ENCODE measurements at places on chromosomes 11 and 22.

GRCh38 chr22:26547426-26547825, 35.2 kb upstream of the TFIP11 start:
- peaks cover 32% of the 10 kb centered on the region for H3K4me1 ChIP-seq
- H3K27ac ChIP-seq = no peak overlapping the region
- H3K36me3 ChIP-seq = peaks cover 11% of the 10 kb centered on the region
- H3K4me3 ChIP-seq = no peak overlapping the region
- no peak for DNase-seq

GRCh38 chr11:77908835-77909234, 85.6 kb downstream of the INTS4 start:
- no peak overlapping the region for H3K4me3 ChIP-seq
- H3K36me3 ChIP-seq = peaks cover 62% of the 10 kb centered on the region
- no peak overlapping the region for H3K27ac ChIP-seq
- no peak for DNase-seq
- H3K4me1 ChIP-seq = no peaks in the 10 kb centered on the region
- H3K27me3 ChIP-seq = no peaks in the 10 kb centered on the region

DNA sequence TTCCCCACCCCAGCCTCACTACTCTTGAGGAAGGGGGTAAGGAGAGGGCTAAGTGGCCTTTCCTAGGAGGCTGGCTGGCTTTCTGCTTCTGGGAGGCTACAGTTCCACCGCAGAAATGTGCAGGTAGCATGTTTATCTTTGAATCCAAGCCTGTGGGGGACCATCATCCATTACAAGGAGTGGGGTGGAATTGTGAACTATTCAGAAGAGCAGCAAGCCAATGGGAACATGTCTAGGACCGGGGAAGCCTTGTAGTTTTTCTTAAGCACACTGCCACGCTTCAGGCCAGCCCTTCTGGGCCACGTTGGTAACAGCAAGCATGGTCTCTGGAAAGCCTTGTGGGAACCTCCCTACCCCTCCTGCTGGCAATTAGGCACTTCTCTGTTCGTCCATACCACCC, 100.3 kb downstream of the AMOTL1 start:
- no peaks in the 10 kb centered on the region for H3K27me3 ChIP-seq
- no peaks in the 10 kb centered on the region for H3K36me3 ChIP-seq
- no peaks in the 10 kb centered on the region for H3K4me1 ChIP-seq
- H3K4me3 ChIP-seq = no peak overlapping the region
- no peak for DNase-seq

GRCh38 chr11:78469896-78470295, 52.3 kb upstream of the GAB2 start:
- peaks cover 13% of the 10 kb centered on the region for H3K36me3 ChIP-seq
- peak overlapping the region; percentile 71 for H3K27ac ChIP-seq
- no peak for DNase-seq
- H3K4me3 ChIP-seq = no peak overlapping the region
- no peaks in the 10 kb centered on the region for H3K27me3 ChIP-seq
- peaks cover 28% of the 10 kb centered on the region for H3K4me1 ChIP-seq

DNA sequence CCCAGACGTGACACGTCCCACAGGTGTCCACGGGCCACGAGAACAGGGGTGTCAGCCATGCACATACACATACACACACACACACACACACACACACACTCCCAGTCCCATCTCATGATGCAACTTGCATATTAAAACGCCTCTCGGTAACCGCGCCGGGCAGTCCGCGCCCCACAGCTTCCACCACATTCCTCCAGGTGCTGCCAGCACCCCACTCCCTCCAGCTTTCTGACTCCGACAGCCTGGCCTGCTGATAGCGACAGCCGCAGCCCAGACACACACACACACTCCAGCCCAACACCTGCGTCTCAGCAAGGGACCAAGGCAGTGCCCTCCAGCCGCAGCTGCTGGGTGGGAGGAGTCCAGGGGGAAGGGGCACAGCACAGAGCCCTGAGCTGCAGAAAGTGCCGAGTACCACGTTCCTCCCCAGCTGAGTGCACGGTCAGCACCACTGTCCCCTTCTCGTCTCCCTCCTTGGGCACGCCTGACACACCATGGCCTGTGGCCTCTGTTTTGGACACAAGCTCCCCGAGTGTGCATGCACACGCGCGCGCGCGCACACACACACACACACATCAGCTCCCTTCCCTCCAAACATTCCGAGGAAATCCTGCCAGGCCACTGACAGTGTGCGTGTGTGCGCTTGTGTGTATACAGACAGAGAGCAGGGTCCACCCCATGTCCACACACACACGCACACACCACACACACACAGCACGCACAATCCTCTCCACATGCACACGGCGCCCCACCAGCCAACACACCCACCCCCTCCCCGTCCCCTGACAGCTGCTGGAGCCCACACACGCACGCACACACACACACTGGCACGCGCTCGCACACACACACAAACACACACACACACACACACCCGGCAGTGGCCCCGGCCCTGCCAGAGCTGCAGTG, 1.2 kb downstream of the ELFN2 start:
- no peaks in the 10 kb centered on the region for H3K36me3 ChIP-seq
- H3K27ac ChIP-seq = no peak overlapping the region
- DNase-seq = no peak
- peaks cover 70% of the 10 kb centered on the region for H3K27me3 ChIP-seq

DNA sequence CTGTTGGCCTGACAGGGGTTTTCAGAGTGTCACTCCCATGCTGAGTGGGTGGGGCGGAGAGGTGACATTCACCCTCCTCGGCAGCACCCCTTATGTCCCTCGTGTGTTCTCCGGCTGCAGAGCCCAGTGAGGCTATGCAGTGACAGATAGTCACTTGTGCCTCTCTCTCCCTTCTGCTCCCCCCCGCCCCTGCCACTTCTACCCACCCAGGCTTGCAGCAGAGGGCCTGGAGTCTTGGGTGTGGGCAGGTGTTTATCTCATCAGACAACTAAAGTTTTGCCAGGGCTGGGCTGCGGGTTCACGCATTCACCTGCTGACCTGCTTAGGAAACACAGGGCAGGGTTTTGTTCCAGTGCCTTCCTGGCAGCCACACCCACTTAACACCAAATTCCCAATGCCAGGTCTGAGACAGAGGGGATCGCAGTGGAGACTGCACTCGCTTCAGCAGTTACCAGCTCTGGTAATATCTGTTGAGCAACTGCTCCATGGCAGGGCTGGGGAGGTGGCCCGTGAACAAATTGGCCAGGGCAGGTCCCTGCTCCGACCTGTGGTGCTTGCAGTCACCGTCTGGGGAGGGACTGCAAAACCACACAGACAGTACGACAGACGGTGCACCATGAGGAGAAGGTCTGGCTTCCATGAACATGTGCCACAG, 50.5 kb upstream of the ADA2 start:
- no peak overlapping the region for H3K4me3 ChIP-seq
- no peaks in the 10 kb centered on the region for H3K36me3 ChIP-seq
- H3K27me3 ChIP-seq = no peaks in the 10 kb centered on the region
- H3K4me1 ChIP-seq = peaks cover 11% of the 10 kb centered on the region
- no peak overlapping the region for H3K27ac ChIP-seq
- no peak for DNase-seq

DNA sequence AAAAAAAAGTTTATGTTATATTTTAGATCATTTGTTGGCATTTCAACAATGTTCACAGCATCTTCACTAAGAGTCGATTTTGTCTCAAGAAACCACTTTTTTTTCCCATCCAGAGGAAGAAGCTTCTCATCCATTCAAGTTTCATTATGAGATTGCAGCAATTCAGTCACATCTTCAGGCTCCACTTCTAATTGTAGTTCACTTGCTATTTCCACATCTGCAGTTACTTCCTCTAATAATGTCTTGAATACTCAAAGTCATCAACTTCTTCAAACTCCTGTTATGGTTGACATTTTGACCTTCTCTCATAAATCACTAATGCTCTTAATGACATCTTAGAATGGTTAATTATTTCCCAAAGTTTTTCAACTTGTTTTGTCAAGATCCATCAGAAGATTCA, 61.3 kb upstream of the CHORDC1 start:
- no peak overlapping the region for H3K4me3 ChIP-seq
- no peaks in the 10 kb centered on the region for H3K36me3 ChIP-seq

GRCh38 chr22:33573479-33573878, 346.8 kb downstream of the LARGE1 start:
- DNase-seq = no peak
- H3K36me3 ChIP-seq = no peaks in the 10 kb centered on the region
- peak overlapping the region; percentile 15 for H3K4me3 ChIP-seq
- peak overlapping the region; percentile 8 for H3K27ac ChIP-seq
- H3K4me1 ChIP-seq = peaks cover 98% of the 10 kb centered on the region

GRCh38 chr11:47152953-47153950, 23.4 kb downstream of the ARFGAP2 start:
- H3K27me3 ChIP-seq = no peaks in the 10 kb centered on the region
- peaks cover 38% of the 10 kb centered on the region for H3K4me1 ChIP-seq
- peak overlapping the region; percentile 9 for H3K4me3 ChIP-seq
- peak; percentile 46 for DNase-seq
- peak overlapping the region; percentile 27 for H3K27ac ChIP-seq
- H3K36me3 ChIP-seq = peaks cover 8% of the 10 kb centered on the region
